ENCODE measurements at places on chromosomes 6 and 20. TPM values are rescaled to one million over a fixed set of nuclear protein-coding genes. Genes with fewer than 3 reads are reported as not detected.

GRCh38 chr6:170132561-170132991, 158.3 kb downstream of the DLL1 start:
- no peak for DNase-seq

The FLOT1 gene
- total RNA-seq: 118 TPM

DNA sequence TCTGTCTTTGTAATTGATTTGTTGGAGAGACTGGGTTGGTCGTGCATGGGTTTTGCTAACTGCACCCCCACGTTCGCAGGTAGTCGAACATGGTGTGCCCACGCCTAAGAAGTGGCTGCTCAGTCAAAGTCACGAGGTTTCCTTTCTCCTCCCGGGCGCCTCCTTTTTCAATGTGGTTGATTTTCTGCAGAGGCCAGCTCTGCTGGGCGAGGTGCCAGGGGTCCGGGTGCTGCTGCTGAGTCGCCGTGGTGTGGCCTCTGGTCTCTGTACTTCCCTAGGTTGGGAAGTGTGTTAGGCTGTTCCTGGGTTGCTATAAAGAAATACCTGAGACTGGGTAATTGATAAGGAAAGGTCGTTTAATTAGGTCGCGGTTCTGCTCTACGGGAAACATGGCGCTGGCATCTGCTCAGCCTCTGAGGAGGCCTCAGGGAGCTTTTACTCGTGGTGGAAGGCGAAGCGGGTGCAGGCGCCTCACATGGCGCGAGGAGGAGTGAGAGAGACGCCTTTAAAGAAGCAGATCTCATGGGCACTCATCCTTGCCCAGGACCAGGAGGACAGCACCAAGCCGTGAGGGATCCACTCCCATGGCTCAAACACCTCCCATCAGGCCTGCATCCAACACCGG, 14.1 kb downstream of the OSBPL2 start:
- peak; percentile 44 for DNase-seq

GRCh38 chr20:9236458-9236857, 167.6 kb downstream of the PLCB4 start:
- no peak for DNase-seq

- DNase-seq: no peak
Observed at GRCh38 chr20:59564171-59564570, 40.2 kb upstream of the PHACTR3 start.

DNA sequence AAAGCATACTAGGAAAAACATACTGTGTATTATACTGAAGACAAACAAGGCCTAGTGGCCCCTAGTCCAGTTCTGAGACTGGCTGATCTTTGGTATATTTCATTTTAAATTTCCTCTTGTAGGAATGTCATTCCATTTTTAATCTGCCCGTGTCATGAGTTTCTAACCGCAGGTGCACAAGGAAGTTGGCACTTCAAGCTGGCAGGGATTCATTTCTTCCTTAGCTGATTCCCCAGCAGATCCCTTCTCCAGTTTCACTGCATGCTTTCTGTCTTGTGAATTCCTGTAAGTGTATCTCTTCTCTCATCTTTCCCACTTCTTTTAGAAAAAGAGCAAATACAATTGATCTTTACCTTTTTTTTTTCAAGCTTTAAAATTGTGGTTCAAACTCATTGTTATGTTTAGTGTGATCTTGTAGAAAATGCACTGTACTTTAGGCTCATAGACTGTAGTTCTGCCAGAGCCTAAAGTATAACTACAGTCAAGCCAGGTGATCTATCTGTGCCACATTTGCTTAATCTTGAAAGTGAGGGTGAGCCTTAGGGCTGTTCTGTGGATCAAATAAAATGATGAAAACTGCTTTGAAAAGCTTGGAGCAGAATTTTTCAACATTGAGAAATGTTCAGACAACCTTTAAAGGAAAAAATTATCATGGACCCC, 37.0 kb downstream of the RNF217 start:
- DNase-seq: no peak

The IP6K3 gene
- total RNA-seq: 1.1 TPM

GRCh38 chr6:169158174-169158573, 95.5 kb downstream of the THBS2 start:
- DNase-seq: no peak

DNA sequence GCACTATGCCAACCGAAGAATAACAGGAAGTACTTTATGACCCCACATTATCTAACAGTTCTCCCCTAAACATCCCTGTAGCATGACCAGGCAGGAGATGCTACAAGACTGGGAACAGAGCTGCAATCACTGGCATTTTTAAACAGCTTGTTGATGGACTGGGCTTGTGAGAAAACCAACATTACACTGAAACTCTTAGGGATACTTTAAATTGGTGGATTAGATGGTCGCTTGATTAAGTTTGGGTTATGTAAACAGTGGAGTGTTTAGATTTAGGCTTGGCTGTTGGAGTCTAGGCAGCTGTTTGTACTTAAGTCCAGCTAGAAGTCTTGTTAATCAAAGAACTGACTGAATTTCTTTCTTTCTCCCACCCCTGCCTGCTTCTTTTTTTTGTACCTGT, 234.1 kb upstream of the BMP2 start:
- DNase-seq: peak; percentile 52

DNA sequence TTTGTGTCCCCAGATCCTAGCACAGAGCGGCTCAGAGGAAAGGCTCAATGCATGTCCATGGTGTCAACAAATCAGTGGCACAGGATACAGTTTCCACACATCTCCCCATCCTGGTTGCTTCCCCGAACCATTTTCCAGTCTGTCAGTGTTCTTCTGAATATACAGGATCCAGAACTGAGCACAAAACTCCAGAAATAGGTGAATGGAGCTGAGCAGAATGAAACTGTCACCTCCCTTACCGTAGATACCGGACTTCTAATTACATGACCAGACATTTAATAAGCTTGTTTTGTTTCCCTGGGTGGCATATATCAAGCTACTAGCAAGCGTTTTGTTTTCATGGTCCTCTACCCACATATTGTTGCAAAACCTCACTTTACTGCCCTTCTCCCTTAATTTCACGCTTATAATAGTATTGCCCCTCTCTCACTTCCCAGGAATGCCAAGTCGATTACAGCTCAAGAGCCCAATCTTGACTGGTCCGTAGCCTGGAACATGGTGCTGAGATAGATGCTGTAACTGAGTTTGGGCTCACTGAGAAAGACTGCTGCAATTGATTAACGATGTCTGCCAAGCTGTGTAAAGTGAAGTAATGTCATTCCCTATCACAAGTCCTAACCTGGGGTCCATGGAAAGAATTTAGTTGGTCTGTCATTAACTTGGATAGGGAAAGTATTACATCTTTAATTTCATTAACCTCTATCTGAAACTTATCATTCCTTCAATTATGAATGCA, 12.0 kb upstream of the SCRT2 start:
- no peak for DNase-seq

The TMEM200A gene
- total RNA-seq: 30.9 TPM

All from RPMI7951 (cell line).